ENCODE measurements at places on chromosomes 2 and 18.

GRCh38 chr2:234694244-234695013 lies 197.5 kb upstream of the ARL4C start:
- DNase-seq, result no peak

DNA sequence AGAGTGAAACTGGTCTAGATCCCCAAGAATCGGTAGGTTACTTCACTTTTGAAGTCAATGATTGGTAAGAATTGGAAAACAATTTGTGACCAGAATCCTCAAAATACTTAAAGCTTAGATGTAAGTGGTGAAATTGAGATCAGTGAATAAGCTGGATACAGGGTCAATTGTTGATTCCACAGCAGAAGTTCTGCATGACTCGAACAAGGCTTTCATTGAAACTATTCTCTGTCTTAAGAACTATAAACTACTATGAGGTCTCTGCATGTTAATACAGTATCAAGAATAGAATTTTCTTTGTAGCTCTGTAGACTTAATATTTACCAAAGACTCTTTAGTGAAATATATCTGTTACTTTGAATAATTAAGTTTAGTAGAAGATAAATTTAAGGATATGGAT lies 324.2 kb upstream of the FIGN start:
- DNase-seq, result no peak

GRCh38 chr2:212015588-212015987 lies 523.0 kb downstream of the ERBB4 start:
- DNase-seq, result no peak

- DNase-seq, result no peak
These were observed 94.8 kb downstream of the NDUFA10 start for GRCh38 chr2:239930378-239930777.

DNA sequence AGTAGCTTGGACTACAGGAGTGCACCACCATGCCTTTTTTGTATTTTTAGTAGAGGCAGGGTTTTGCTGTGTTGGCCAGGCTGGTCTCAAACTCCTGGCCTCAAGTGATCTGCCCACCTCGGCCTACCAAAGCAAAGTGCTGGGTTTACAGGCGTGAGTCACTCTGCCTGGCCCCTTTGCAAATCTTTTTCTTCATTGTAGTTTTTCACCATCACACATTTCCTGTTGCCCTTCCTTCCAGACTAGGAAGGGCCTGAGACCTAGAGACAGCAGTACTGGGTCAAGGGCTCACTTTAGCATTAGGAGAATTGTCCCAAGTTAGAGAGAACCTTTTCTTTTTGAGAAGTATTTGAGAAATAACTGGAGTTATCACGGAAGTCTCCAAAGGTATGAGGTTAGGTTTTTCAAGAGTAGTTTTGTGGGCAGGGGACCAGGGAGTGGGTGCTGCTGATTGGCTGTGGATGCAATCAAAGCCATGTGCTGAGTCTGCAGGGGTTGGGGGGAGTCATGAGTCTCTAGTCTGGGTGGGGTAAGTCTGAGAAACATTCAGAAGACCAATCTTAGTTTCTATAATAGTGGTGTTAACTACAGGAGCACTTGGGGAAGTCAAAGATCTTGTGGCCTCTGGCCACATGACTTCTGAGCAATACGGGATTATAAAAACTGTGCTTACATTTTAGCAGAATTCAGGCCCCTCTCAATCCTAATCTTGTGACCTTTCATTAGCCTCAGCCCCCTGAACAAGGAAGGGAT lies 23.7 kb downstream of the B3GNT2 start:
- no peak for DNase-seq

GRCh38 chr18:27996801-27997272 lies 180.1 kb downstream of the CDH2 start:
- no peak for DNase-seq

- no peak for DNase-seq
These were observed 11.3 kb downstream of the TMEM247 start for GRCh38 chr2:46490521-46491141.

DNA sequence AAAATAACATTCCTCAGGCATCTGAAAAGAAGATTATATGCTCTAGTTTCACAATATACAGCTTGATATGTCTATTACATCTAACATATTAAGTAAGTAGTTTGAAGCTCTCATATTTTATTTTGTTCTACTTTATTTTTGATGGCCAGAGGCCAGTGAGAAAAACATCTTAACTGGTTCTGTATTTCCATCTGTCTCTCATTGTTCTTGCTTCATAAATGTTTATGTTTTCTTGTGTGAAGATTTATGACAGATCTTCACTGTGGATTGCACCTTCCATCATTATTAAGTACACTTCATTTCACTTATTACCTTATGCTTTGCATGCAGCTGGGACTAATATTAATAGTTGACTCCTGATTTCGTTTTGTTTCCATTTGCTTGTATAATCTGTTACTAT lies 511.2 kb downstream of the TSN start:
- no peak for DNase-seq

DNA sequence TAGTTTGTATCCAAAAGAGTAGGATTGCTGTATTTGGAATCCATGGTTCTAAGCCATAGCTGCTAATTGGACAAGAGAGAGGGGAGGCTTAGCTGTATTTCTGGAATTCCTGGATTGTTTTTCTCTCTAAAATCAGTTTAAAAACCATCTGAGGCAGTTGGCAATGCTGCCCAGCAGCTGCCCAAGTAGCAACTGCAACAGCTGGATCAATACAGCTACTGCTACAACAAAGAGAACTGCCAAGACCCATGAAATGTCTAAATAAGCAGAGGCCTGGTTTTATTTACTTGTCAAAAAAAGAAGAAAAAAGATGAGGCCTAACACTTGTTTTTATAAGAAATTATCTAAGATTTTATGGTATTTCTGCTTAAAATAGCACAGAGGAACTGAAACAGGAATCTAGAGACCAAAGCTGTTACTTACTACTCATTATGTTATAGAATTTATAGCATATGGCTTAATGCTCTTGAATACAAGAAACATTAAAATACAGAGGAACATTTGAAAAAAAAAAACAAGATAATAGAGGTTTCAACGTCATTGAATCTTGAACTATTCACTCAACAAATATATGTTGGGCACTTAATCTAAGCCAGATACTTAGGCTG lies 39.1 kb downstream of the TMEFF2 start:
- no peak for DNase-seq

DNA sequence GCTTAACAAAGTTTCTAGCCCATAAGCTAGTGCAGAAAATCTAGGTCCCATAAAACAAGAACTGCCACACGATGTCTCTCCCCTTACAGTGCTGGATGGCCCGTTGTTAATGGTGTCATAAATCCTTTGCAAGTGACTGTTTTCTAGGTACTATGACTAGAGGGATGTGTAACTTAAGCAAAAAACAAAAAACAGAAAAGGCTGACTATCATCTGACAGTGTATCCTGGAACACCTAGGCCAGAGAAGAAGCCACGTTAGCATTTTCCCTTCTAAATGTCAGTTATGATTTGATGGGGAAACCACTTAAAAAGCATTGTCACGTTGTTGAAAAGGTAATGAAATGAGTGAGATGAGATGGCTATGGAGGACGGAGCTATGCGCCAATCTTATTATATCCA lies 2.4 kb downstream of the CASP8 start:
- DNase-seq, result no peak

DNA sequence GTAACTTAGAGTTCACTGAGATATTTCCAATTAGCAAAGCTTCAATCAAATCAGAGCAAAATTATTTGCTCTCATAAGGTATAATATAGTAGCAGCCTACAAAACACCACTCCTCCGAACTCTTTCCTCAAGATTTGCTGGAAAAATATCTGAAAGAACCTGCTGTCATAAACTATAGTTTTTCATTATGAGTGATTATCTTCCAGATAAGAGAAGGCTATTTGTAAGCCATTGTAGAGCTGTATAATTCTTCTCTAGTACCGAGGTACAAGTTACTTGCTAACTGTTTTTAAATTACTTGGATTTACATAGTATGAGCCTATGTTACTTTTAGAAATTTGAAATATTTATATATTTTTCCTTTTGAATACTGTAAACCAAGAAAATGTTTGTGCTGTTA lies 2.1 kb downstream of the NDC80 start:
- no peak for DNase-seq

DNA sequence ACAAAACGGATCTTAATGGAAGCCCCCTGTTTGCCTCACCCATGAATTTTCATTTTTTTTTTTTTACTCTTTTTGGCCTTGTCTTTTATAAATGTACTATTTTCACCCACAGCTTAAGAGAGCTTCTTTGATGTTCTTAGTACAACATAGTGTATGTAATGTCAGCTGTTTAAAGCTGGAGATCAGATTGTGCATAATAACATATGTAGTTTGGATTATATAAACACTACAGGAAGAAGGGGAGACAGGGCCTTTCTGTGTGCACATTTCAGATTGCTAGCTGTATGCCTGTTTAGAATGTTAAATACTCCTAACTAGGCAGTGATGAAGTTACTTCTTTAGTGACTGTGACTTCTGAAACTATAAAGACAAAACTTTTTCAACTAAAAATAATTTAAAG lies 2.1 kb upstream of the TANC1 start:
- no peak for DNase-seq

DNA sequence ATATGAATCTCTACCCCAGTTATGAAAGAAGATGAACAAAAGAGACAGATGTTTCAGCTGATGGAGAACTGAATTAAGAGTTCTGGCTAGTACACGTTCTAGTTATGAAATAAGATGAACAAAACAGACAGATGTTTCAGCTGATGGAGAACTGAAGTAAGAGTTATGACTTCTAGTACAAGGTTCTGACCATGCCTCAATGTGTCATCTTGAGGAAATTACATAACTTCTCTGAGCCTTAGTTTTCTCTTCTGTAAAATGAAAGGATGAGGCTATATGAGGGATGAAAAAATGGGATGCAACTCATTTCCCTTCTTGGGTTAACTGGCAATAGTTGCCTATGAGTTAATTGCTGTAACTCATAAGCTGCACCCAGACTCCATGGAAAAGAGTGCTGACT lies 92.9 kb upstream of the WDR75 start:
- DNase-seq, result no peak

DNA sequence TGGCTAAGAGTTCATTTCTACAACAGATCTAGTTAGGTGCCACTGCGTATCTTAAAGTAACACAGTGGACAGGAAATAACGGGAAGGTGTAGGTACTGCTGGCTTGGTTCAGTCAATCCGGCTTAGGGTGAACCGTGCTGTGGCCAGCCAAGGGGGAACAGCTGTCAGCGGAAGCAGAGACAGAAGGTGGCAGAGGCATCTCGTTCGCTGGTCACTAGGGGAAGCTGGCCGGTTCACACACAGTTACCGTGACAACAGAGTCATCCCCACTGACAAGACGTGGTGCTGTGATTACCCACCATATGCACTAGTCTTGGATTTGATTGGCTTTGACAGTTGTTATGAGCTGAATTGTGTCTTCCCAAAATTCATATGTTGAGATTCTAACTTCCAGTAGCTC lies 58.8 kb upstream of the HDAC4 start:
- no peak for DNase-seq

DNA sequence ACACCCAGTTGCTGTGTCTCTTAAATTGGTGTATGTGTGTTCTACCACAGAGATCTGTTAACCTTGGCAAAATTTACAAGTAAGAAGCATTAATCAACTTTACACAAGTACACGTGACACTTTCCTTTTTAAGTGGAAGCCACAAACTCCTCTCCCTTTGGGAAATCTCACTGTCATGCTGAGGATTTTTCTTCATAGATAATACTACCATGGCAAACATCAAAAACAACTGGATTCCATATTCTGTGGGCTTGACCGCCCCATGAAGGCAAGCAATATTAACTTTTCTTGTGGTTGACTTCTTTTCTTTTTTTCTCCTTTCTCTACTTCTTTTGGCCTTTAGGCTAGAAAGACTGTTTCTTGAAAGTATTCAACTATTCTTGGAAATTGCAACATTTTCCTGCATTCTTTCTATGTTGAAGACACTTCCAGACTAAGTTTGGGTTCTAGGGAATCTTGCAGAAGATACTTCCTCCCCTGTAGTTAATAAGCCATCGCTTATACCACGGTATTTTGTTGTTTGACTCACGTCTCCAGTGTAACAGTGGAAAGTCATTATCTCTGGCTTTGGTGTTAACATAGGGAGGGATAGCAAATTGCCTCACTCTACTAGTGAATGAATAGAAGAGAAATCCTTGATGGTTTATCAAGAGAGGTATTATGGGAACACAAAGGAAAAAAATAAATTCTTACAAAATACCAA lies 79.5 kb downstream of the SLC8A1 start:
- DNase-seq, result no peak

DNA sequence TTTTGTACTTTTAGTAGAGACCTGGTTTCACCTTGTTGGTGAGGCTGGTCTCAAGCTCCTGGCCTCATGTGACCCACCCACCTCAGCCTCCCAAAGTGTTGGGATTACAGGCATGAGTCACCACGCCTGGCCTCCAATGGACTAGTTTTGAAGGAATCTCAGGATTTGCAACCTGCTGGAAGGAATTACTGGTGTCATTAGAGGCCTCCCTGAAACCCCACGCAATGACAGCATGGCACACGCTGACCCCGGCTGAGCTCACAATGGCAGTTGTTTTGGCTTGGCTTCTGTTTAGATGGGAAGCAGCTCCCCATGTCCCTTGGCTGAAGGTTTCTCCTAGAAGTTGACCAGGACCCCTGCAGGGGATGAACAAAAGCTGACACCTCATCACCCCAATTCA lies 23.1 kb upstream of the COPS8 start:
- DNase-seq, result no peak

- no peak for DNase-seq
These were observed 50.0 kb downstream of the SFXN5 start for GRCh38 chr2:73021371-73022010.

DNA sequence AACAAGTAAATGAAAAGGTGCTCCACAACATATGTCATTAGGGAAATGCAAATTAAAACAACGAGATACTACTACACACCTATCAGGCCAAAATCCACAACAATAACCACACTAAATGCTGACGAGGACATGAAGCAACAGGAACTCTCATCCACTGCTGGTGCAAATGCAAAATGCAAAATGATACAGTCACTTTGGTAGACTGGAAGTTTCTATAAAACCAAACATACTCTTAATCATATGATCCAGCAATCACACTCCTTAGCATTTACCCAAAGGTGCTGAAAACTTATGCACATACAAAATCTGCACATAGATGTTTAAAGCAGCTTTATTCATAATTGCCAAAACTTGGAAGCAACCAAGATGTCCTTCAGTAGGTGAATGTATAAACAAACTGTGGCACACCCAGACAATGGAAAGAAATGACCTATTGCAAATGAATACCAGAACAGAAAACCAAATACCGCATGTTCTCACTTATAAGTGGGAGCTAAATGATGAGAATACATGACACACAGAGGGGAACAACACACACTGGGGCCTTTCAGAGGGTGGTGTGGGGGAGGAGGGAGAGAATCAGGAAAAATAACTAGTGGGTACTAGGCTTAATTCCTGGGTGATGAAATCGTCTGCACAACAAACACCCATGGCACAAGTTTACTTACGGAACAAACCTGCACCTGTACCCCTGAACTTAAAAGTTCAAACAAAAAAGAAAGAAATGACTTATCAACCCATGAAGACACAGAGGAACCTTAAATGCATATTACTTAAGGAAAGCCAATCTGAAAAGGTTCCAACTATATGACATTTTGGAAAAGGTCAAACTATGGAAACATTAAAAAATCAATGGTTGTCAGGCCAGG lies 80.4 kb downstream of the ASXL2 start:
- no peak for DNase-seq

GRCh38 chr2:130824492-130825061 lies 12.1 kb upstream of the ARHGEF4 start:
- DNase-seq, result peak; percentile 17
